ENCODE measurements at places on chromosomes 5 and 9. TPM values are rescaled to one million over a fixed set of nuclear protein-coding genes. Genes with fewer than 3 reads are reported as not detected.

Gene INSL4
- total RNA-seq, result not detected

- no peak for DNase-seq
- H3K4me3 ChIP-seq, result no peak overlapping the region
- H3K27ac ChIP-seq, result no peak overlapping the region
- no peaks in the 10 kb centered on the region for H3K4me1 ChIP-seq
- no peaks in the 10 kb centered on the region for H3K27me3 ChIP-seq
Measured at GRCh38 chr9:129237164-129237611, 59.1 kb upstream of the IER5L start.

Gene RORB
- total RNA-seq, result 1.2 TPM

DNA sequence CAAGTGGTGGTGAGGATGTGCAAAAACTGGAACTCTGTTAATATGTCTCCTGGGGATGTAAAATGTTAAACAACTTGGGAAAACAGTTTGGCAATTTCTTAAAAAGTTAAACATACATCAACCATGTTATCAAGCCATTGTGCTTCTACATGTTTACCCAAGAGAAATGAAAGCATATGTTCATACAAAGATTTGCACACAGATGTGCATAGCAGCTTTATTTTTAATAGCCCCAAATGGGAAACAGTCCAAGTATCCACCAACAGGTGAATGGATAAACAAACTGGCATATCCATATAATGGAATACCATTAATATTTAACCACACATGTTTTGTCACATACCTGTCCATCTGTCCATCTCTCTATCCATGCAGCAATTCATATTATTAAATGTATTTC lies 6.2 kb downstream of the VPS13A start:
- H3K27me3 ChIP-seq, result no peaks in the 10 kb centered on the region
- H3K4me3 ChIP-seq, result no peak overlapping the region
- DNase-seq, result no peak
- H3K36me3 ChIP-seq, result no peaks in the 10 kb centered on the region

Gene CDC20B
- not detected for total RNA-seq
